Heart left ventricle (tissue), 16 donors: ENCODE measurements at places on chromosomes 2 and 18. TPM values are rescaled to one million over a fixed set of nuclear protein-coding genes. Genes with fewer than 3 reads are reported as not detected.
A peak's percentile ranks its signal among the peaks of the same experiment; 100 is the strongest.

The NPAS2 gene
- 28.2 TPM for polyA plus RNA-seq

The MC5R gene
- not detected for polyA plus RNA-seq

The TYMS gene
- polyA plus RNA-seq: 1.00 TPM

DNA sequence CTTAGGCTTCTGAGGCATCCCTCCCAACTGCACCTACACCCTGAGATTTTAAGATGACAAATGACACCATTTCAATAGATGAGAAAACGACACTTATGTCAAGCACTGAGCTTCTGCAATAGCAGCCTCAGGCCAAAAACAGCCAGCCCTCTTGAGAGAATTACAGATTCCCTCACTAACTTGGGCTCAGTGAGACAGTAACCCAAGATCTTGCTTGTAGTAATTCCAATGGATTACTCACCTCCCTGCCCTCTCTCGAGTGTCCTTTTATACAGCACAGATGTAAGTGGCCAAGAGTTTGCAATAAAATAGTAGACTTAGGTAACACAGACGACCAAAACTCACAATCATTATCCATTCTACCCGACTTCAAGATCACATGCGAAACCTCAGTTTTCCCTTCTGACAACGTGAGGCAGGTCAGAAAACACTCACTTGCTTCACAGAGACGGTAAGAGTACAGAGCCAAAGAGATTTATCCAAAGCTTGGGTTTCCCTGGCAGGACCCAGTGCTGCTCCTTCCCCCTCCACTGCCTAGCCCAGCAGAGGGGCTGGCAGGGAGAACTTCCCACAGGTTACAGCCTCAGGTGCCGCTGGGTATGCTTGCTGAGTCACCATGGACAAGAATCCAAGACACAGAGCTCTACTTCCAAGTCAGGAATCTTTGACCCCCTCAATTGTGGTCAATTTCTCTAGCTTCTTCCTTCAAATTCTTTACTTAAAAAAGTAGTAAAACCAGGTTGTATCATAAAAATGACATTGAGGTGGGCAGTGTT lies 181.4 kb downstream of the MYO5B start:
- DNase-seq: no peak

- no peak for DNase-seq
These were observed 363.5 kb downstream of the GRB14 start for GRCh38 chr2:164257742-164258141.

DNA sequence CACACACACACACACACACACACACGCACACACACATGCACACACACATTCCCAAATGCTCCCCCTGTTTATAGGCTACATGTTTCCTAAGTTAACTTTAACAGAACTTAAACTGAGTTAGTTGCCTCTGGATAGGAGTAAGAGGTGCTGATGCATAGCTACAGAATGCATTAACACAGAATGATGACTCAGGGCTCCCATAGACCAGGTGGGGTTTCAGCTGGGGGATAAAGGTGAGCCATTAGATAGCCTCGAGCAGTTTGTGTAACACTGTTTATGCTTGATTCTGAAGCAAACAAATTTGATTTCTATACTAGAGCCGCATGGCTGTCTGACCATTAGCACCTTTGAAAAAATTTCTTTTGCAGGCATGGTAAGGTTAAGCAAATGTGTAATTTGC lies 741.0 kb downstream of the PLCL1 start:
- no peak for DNase-seq

GRCh38 chr18:73006331-73006730 lies 138.5 kb upstream of the NETO1 start:
- no peak for DNase-seq

- no peak for DNase-seq
These were observed 60.9 kb upstream of the SIX2 start for GRCh38 chr2:45070113-45070652.

- DNase-seq: no peak
These were observed 43.8 kb downstream of the APOB start for GRCh38 chr2:20999906-21000645.

DNA sequence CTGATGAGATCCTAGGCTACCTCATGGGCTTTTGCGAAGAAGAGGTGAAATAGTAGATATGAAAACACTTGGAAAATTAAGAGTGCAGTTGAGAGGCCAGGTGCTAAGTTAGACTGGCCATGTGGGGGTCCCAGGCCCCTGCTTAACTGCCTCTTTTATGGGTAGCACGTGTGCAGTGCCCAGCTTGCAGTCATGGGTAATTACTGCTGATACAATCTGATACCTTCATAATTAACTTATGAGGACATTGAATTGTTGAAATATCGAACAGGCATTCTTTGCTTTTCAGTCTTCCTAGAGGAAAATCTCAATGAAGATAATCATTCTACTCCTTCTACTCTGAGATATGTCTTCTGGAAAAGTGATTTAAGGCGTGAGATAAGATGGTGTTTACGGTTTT lies 11.6 kb downstream of the TRAF3IP1 start:
- no peak for DNase-seq

- no peak for DNase-seq
These were observed 10.3 kb downstream of the SNED1 start for GRCh38 chr2:241008711-241009121.

GRCh38 chr18:30066288-30066687 lies 976.3 kb downstream of the DSC3 start:
- DNase-seq: no peak

DNA sequence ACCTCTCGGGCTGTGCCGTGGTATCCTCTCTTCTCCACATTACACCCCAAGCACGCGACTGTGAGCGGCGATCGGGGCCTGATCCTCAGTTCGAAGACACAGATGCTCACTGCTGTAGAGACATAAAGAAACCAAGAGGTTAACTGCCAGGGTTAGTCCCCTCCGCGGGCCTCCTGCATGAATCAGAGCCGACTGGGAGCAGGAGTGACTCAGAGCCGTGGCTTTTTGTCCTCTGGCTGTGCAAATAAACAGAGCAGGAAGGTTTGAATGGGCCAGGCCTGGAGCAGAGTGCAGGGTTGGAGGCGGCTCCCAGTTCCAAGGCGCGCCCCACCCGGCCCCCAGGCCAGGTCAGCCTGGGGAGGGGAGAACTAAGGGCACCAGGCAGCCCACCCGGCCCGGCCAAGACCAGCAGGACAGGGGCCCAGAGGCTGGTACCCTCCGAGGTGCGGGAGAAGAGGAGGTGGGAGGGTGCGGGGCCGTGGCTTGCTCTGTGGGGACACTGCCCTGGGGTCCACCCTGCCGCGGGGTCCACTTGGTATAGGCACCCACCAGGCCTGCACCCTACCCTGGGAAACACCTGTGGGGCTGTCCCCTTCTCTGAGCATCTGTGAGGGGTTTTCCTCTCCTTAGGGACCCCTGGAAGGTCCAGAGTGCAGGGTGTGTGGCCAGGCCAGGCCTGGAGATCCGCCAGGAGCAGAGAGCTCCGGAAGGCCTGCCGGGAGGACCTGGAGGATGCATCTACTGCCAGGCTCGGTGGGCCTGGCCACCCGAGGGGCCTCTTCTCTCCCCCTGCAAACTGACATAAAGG lies 16.5 kb downstream of the TWIST2 start:
- peak; percentile 91 for DNase-seq

GRCh38 chr2:23399674-23400261 lies 14.8 kb downstream of the KLHL29 start:
- no peak for DNase-seq
